ENCODE measurements at places on chromosomes 2 and 18. TPM values are rescaled to one million over a fixed set of nuclear protein-coding genes. Genes with fewer than 3 reads are reported as not detected.

PCARE gene
- total RNA-seq, result not detected

EN1 gene
- not detected for total RNA-seq

TEX44 gene
- total RNA-seq, result not detected

FEV gene
- total RNA-seq, result not detected

ANKRD30B gene
- total RNA-seq, result not detected

CLEC4F gene
- total RNA-seq, result 0.13 TPM

ASB18 gene
- total RNA-seq, result not detected

GRP gene
- total RNA-seq, result not detected

CFAP53 gene
- 0.13 TPM for total RNA-seq

PAX8 gene
- under 0.01 TPM for total RNA-seq

COPS7B gene
- total RNA-seq, result 11.2 TPM

GKN1 gene
- not detected for total RNA-seq

CHRNG gene
- total RNA-seq, result not detected

MC2R gene
- total RNA-seq, result not detected

LMAN1 gene
- 80.4 TPM for total RNA-seq

RGPD3 gene
- 0.13 TPM for total RNA-seq

CCDC148 gene
- total RNA-seq, result 0.13 TPM

TBC1D8 gene
- 62.4 TPM for total RNA-seq

IL1R2 gene
- 0.76 TPM for total RNA-seq

KLHL29 gene
- total RNA-seq, result 2.2 TPM

GAREM1 gene
- 0.25 TPM for total RNA-seq

PLCD4 gene
- 1.4 TPM for total RNA-seq

TMEM17 gene
- 1.3 TPM for total RNA-seq

PTPRN gene
- total RNA-seq, result not detected

GLI2 gene
- total RNA-seq, result under 0.01 TPM

GAD1 gene
- total RNA-seq, result 0.13 TPM

TRIB2 gene
- 60.7 TPM for total RNA-seq

RNF125 gene
- total RNA-seq, result 4.5 TPM

ATP8B1 gene
- total RNA-seq, result 18.2 TPM

ARHGAP15 gene
- total RNA-seq, result under 0.01 TPM

NEB gene
- 0.63 TPM for total RNA-seq

SPATA3 gene
- not detected for total RNA-seq

FAM161A gene
- 0.76 TPM for total RNA-seq

UGT1A9 gene
- not detected for total RNA-seq

CACNB4 gene
- total RNA-seq, result under 0.01 TPM

PSD4 gene
- total RNA-seq, result 0.51 TPM

RMDN2 gene
- 1.3 TPM for total RNA-seq

TP53I3 gene
- total RNA-seq, result 42.1 TPM

CYP26B1 gene
- total RNA-seq, result not detected

ANKRD29 gene
- 2.0 TPM for total RNA-seq

GGCX gene
- total RNA-seq, result 27.3 TPM
